GF-D8 (cell line): ENCODE measurements at places on chromosomes 3 and 15.

- DNase-seq, result no peak
These were observed 189.8 kb downstream of the ATP10A start for GRCh38 chr15:25673351-25673750.

GRCh38 chr3:31227131-31227562, 305.6 kb upstream of the STT3B start:
- DNase-seq, result peak; percentile 98

GRCh38 chr15:65980824-65981456, 111.6 kb downstream of the RAB11A start:
- no peak for DNase-seq

DNA sequence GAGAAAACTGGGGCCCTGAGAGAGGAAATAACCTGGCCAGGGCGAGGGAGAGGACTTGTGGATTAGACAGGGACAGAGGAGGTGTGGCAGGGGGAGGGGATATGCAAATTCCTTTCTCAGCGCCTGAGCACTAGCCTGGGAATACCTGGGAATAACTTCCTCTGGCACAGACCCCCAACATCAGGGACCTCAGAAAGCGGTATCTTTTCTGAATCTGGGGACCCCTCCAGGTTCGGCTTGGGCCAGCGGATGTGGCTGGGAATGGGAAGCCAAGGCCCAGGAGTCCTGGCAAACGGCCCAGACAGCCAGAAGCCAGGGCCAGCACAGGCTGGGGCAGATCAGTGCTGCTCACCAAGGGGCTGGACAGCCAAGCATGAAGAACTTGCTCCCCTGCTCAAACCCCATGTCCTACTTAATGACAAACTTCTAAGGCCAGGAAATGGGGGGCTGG, 9.2 kb upstream of the ACSBG1 start:
- DNase-seq, result no peak

- DNase-seq, result no peak
These were observed at the start of gene CHST14 for GRCh38 chr15:40470423-40471104. Gene CHST14, plus strand, starts transcription at chr15:40470984. Its CDS starts 230 bp downstream, at chr15:40471214.

DNA sequence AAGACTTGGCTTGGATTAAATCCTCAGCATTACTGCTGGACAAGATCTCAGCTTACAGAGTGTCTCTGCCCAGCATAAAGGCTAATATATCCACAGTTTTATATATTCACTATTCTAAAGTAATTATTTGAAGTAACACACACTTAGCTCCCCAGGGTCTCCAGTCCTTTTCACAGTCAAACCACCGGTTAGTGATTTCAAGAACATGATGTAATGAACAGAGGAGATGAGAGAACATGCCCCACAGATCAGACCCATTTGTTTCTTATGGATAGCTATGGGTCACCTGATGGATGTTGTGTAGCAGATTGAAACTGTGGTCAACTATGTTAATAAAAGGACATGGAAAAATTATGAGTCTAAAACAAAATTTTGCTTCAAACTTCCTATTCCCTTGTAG, 44.8 kb upstream of the MRPL3 start:
- no peak for DNase-seq

- DNase-seq, result no peak
These were observed 619 bp upstream of the CMTM8 start for GRCh38 chr3:32237670-32238452.

GRCh38 chr3:72270072-72270681, 485.2 kb upstream of the PROK2 start:
- DNase-seq, result no peak

DNA sequence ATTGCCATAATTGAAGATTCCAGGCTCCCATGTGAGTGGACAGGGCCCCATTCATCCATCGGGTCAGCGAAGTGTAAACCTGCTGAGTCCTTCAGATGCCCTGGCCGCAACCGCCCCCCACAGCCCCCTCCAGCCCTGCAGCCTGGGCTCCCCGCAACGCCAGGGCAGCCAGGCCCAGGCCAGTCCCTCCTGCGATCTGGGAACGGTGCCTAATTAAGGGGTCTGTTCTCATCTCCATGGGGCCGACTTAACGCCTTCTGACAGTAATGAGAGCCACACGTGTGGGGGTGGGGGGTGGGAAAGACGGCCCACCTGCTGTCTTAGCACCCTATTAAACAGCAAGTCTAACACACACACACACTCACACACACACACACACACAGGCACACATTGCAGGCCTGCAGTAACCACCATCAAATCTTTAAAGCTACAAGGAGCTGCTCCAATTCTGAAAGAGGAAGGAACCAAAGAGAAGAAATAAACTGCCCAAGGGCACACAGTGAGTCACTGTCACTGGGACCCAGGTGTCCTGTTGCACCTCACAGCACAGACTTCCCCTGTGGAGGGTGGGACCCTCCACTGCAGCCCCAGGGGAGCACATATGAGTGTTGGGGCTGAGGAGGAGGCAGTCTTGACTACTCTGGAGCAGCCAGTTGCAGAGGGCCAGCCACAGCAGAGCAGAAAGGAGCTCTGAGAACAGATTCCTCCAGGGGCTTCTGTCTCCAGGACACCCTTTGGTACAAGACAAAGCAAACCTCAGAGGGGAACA, 31.8 kb upstream of the HES1 start:
- DNase-seq, result no peak

GRCh38 chr15:81901319-81901718, 144.5 kb downstream of the MEX3B start:
- DNase-seq, result no peak

GRCh38 chr3:179560791-179561190, 1.9 kb upstream of the ACTL6A start:
- DNase-seq, result no peak

- no peak for DNase-seq
These were observed 4.3 kb downstream of the RBP1 start for GRCh38 chr3:139534992-139535879.

GRCh38 chr3:45387171-45387570, 1.2 kb upstream of the LARS2 start:
- no peak for DNase-seq

- no peak for DNase-seq
These were observed 8.6 kb downstream of the VPS8 start for GRCh38 chr3:184820525-184820924.

DNA sequence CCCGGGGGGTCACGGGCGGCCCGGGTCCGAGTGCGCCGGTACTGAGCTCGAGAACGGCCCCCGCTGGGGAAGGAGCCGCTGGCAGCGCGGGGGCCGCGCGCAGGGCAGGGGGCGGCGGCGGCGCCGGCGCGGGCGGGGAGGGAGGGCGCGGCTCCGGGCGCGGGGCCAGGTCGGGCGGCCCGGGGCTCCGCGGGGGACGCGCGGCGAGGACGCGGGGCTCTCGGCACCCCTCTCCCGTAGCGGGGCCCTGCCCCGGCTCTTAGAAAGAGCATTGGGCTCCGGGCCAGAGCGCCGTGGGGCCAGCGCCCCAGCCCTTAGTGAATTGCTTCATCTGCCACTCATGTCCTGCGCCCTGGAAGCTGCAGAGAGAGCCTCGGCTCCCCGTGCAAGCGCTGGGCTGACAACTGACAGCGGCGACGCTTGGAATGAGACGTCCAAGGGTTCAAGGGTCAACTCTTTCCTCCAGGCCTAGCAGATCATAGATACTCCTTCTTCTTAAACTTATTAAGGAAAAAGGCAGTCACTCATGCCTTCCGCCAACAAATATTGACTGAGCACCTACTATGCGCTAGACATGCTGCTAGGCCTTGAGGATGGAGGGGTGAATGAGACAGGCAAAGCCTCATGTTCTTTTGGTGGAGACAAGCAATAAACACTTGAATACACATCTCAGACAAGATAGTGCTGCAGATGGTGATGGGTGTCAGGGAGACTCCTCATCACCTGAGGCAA, 140.8 kb downstream of the SMAD6 start:
- no peak for DNase-seq

DNA sequence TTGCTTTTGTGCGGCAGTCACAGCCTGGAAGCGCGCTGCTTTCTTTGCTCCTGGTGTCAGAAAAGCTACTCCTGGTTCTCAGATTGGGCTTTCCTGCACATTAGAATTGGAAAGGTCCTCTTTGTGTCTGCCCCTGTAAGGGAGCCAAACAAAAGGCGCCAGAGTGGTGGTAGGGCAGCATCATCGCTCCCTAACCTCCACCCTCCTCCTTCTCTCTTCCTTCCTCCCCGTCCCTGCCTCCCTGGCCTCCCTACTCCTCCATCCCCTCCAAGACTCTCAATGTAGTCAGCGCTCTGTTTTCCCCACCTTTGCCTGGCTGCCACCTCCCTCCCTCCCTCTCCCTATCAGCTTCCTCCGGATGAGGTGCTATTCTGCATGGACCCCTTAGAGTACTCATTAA, 65.3 kb downstream of the SH3GL3 start:
- DNase-seq, result no peak

GRCh38 chr15:61480295-61480694, 251.2 kb upstream of the RORA start:
- DNase-seq, result no peak

DNA sequence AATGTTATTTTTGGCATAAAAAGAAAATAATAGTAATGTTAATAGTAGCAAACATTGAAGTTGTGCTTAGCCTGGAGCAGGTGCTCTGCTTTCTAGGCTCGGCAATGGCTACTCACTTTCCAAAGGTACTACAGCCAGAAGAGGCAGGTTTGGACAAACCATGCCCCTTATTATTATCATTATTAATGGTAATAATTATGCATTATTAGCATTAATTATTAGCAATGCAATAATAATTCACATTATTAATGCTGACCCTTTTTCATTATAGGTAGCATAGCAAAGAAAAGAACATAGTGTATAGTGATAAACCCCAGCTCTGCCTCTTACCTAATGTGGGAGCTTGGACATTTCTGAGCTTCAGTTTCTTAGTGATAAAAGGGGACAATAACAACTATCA, 171.4 kb downstream of the EDEM1 start:
- no peak for DNase-seq

GRCh38 chr3:7962301-7962700, 539.3 kb upstream of the LMCD1 start:
- no peak for DNase-seq

DNA sequence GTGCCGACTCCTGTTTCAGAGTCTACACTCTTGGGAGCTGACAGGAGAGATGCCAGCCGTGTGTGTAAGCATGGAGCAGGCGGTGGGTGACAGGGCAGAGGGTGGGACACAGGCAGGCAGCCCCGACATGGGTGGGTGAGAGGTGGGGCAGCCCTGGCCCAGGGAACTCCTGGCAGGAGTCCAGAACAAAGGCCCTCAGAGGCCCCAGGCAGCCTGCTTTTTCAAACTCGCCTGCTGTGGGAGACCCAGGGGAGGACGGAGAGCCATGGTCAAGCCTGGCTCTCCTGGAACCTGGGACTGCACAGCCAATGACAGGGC, 29.3 kb upstream of the SLC41A3 start:
- DNase-seq, result no peak

DNA sequence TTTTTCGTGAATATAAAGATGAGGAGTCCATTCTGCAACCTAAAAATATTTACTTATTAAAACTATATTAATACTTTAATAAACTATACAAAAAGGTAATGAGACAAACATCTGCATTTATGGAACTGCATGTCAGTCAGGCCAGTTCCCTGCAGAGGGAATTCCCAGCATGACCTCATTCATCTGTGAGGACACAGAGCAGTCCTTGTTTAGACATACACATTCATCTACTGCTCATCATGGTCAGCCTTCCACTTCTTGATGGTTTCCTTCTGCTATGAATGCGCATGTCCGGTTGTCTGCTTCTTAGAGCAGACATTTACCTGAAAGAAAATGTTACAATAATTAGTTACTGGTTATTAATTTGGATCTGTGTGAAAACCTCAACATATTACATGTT, 3.3 kb upstream of the ACTR8 start:
- no peak for DNase-seq

- no peak for DNase-seq
These were observed 190.0 kb upstream of the LINGO1 start for GRCh38 chr15:77822631-77823230.

GRCh38 chr3:101193957-101194356, 126.4 kb downstream of the IMPG2 start:
- DNase-seq, result no peak

- no peak for DNase-seq
These were observed 462.4 kb upstream of the THBS1 start for GRCh38 chr15:39118510-39118909.

DNA sequence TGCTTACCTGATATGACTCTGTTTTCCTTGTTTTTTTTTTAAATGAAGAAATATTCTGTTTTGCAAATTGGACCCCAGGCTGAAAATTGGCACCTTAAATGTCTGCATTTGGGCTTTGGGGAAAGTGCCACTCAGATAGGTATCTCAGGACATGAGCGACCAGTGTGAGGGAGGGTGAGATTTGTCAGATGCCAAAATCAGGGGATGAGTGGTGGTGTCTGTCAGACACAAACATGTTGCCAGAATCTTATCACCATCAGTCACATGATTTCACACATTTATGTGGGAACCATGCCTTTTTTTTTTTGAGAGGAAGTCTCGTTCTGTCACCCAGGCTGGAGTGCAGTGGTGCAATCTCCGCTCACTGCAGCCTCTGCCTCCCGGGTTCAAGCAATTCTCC, 75.6 kb upstream of the OSBPL11 start:
- no peak for DNase-seq

GRCh38 chr15:85404176-85404917, 23.9 kb downstream of the AKAP13 start:
- DNase-seq, result no peak

- DNase-seq, result no peak
These were observed 173.3 kb downstream of the ALDH1A2 start for GRCh38 chr15:57892181-57892580.

- DNase-seq, result no peak
These were observed 662.3 kb downstream of the NR2F2 start for GRCh38 chr15:96992817-96993216.

GRCh38 chr3:155069729-155070128, 10.4 kb upstream of the MME start:
- DNase-seq, result no peak

GRCh38 chr15:100572362-100572983, 29.5 kb downstream of the LINS1 start:
- DNase-seq, result no peak

DNA sequence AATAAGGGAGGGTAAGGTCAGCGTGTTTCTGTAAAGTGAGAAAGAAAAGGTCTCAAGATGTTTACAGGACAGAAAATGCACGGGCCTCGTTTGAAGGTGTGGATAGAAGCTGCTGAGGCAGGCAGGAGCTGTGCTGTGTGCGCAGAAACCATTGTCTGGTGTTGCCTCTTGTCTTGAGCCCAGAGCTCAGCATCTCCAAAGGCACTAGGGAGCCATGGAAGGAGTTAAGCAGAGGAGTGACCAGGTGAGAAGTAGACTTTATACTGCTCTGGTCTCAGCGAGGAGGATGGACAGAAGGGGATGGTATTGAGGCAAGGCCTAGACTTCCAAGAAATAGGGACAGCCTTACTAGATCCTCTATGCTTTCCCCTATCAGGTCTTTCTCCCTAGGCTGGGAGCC, 13.0 kb downstream of the CAND2 start:
- DNase-seq, result no peak

DNA sequence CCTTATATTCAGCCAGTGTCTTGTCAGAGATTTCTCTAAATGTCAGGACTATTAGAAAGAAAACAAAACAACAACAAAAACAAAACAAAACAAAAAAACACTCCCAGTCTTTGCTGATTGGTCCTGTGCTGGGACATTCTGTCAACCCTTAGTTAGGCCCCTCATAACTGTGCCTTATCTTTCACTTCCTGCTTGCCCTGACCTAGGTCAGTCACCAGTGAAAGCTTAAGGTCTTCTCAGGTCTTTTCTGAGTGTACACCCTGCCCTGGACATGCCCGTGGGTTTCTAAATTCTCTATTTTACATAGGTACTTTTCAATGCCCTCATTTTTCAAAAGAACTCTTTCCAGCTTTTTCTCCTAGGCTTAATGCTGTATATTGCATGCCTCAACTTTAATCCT, 454.1 kb downstream of the GRM7 start:
- DNase-seq, result no peak
